ENCODE measurements at places on chromosomes 11 and 22. TPM values are rescaled to one million over a fixed set of nuclear protein-coding genes. Genes with fewer than 3 reads are reported as not detected.
A peak's percentile ranks its signal among the peaks of the same experiment; 100 is the strongest.

DNA sequence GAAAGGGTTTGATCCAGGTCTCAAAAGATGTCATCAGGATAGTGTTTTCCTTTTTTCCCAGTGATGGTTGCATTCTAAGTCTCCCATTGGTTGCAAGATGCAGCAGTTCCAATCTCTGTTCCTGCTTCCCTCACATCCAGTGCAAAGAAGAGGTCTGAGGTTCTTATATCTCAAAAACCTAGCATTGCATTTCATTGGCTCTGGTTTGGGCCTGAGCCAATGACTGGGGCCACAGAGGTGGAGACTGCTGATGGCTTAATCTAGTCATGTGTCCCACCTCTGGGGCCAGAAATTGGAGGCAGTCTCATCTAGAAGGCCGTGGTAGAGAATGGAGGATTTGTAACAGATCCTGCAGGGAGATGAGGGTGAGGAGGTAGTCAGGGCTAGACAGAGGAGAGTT, 13.2 kb upstream of the MICAL2 start:
- no peaks in the 10 kb centered on the region for H3K36me3 ChIP-seq
- no peaks in the 10 kb centered on the region for H3K27me3 ChIP-seq
- H3K4me3 ChIP-seq: no peak overlapping the region
- no peaks in the 10 kb centered on the region for H3K4me1 ChIP-seq
- DNase-seq: no peak
- H3K27ac ChIP-seq: no peak overlapping the region

GRCh38 chr11:117328375-117329010, 839 bp downstream of the CEP164 start:
- peak overlapping the region; percentile 89 for H3K27ac ChIP-seq
- H3K4me3 ChIP-seq: peak overlapping the region; percentile 82
- no peaks in the 10 kb centered on the region for H3K27me3 ChIP-seq
- peaks cover 6% of the 10 kb centered on the region for H3K4me1 ChIP-seq

DNA sequence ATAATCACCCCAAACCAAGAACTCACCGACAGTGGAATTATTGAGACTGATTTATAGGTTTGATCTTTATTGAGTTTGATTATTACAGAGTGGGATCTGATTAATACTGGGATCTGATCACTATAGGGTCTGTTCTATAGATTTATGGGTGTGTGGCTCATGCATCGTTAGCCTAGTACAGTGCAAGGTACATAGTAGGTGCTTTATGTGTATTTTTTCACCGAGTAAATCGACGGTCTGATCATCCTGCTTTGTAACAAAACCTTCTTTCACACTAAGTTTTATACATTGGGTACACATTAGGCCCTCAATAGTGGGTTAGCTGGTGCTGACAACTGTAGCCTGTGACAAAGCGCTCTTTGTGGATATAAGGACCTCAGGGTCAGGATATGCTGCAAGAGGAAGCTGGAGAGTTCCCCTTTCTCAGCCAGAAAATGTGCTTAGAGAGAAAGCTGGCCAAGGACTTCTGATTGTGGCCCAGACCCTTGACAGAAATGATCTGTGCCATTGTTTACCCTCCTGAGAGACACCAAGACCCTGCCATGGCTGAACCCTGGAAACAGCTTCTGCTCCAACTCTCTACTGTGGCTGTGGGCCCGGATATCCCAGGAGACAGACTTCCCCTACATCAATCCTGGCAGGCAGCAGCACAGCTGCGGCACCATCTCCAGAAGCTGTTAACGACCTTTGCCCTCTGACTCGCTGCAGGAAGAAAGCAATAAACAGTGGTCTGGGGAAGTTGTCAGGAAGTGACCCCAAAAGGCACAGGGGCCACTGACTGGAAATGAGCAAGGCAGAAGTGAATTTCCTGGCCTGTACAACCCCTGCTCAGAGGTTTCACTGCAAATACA, 16.1 kb upstream of the TPP1 start:
- no peak for DNase-seq
- H3K27me3 ChIP-seq: no peaks in the 10 kb centered on the region
- peak overlapping the region; percentile 62 for H3K27ac ChIP-seq
- peaks cover 45% of the 10 kb centered on the region for H3K36me3 ChIP-seq
- no peak overlapping the region for H3K4me3 ChIP-seq

DNA sequence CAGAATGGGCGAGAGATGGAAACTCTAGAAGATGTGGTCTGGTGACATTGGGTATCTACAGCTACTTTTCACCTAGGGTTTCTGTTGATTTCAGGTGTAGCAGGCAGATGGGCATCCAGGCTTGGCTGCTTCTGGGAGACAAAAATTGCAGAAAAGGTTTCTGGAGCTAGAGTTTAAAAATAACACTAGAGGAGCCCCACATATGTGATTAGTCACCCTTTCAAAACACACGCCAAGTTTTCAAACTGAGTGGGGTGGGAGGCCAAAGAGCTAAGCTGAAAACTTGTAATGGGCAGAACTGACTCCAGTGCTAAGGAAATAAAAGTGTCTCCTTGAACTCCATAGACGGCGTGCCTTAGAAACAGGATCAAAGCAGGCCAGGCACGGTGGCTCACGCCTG, 80.8 kb downstream of the GRK3 start:
- H3K27ac ChIP-seq: no peak overlapping the region
- no peaks in the 10 kb centered on the region for H3K4me1 ChIP-seq
- H3K27me3 ChIP-seq: no peaks in the 10 kb centered on the region
- H3K36me3 ChIP-seq: no peaks in the 10 kb centered on the region
- no peak overlapping the region for H3K4me3 ChIP-seq

DNA sequence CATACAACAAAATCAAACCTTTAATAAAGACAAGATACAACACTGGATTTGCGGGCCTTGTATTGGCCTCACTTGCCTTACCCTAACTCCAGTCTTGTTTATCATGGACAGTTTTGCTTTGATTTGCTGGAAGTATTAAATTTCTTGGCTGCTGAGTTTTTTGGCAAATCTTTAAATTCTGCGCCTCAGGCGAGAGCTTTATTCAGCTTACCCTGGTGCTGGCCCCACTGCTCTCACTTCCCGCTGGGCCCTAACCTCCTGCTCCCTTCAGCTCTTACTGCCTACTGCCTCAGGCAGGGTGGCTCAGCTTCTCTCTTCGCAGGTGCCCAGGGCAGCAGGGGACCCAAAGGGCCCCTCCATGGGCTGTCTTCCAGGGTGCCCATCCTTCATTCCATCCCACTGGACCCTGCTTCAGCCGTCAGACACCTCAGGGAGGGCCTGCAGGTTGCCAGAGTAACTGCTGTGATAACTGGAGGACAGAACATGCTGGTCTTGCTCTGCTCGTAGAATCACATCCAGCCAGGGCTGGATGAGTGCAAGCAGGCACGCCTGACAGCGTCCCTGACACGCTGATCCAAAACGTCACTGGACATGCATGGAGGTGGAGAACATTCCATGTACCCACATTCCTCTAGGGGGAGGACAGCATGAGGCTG, 45.7 kb upstream of the TUB start:
- H3K36me3 ChIP-seq: no peaks in the 10 kb centered on the region
- no peak overlapping the region for H3K4me3 ChIP-seq
- H3K27ac ChIP-seq: no peak overlapping the region
- peaks cover 6% of the 10 kb centered on the region for H3K4me1 ChIP-seq
- H3K27me3 ChIP-seq: no peaks in the 10 kb centered on the region

DNA sequence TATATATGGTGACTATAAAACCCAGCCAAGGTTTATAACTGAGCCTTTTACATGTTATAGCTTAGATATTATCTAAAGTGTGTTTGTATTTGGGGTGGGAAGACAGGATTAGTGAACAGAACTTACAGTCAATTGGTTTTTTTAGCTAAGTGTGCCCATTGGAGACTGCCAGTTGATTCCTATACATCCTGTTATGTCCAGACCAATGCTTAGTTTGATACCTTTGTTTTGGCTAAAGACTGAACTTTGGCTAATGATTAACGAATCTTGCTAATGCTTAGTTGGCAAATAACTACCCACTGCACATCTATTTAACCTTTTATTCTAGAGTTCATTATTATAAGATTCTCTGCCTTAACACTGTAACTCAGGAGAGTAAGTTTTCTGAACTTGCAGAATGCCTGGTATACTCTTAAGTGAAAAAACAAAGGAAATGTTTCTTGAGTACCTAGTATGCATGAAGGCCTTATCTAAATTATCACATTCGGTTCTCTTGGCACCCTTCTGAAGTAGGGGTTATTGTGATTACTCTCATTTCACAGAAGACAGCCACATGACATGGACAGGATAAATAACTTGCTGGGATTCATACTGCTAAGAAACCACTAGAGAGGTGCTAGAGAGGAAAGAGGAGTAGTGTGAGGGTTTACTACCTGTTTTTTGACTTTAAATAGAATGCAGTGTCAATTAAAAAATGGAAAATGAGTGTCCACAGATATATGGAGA, 54.0 kb downstream of the KREMEN1 start:
- no peak overlapping the region for H3K27ac ChIP-seq
- no peaks in the 10 kb centered on the region for H3K27me3 ChIP-seq
- no peak for DNase-seq
- no peaks in the 10 kb centered on the region for H3K4me1 ChIP-seq
- no peaks in the 10 kb centered on the region for H3K36me3 ChIP-seq

- H3K4me1 ChIP-seq: no peaks in the 10 kb centered on the region
- no peaks in the 10 kb centered on the region for H3K36me3 ChIP-seq
- no peak for DNase-seq
- no peak overlapping the region for H3K27ac ChIP-seq
- no peak overlapping the region for H3K4me3 ChIP-seq
- H3K27me3 ChIP-seq: no peaks in the 10 kb centered on the region
Measured at GRCh38 chr11:128086794-128087193, 500.6 kb downstream of the ETS1 start.

GRCh38 chr11:37504921-37505320, 906.9 kb upstream of the RAG2 start:
- H3K4me3 ChIP-seq: no peak overlapping the region
- H3K27ac ChIP-seq: no peak overlapping the region
- no peaks in the 10 kb centered on the region for H3K36me3 ChIP-seq
- no peaks in the 10 kb centered on the region for H3K4me1 ChIP-seq
- H3K27me3 ChIP-seq: no peaks in the 10 kb centered on the region

- no peaks in the 10 kb centered on the region for H3K4me1 ChIP-seq
- H3K27me3 ChIP-seq: no peaks in the 10 kb centered on the region
- no peak overlapping the region for H3K27ac ChIP-seq
Measured at GRCh38 chr11:128573638-128574037, 13.7 kb downstream of the ETS1 start.

DNA sequence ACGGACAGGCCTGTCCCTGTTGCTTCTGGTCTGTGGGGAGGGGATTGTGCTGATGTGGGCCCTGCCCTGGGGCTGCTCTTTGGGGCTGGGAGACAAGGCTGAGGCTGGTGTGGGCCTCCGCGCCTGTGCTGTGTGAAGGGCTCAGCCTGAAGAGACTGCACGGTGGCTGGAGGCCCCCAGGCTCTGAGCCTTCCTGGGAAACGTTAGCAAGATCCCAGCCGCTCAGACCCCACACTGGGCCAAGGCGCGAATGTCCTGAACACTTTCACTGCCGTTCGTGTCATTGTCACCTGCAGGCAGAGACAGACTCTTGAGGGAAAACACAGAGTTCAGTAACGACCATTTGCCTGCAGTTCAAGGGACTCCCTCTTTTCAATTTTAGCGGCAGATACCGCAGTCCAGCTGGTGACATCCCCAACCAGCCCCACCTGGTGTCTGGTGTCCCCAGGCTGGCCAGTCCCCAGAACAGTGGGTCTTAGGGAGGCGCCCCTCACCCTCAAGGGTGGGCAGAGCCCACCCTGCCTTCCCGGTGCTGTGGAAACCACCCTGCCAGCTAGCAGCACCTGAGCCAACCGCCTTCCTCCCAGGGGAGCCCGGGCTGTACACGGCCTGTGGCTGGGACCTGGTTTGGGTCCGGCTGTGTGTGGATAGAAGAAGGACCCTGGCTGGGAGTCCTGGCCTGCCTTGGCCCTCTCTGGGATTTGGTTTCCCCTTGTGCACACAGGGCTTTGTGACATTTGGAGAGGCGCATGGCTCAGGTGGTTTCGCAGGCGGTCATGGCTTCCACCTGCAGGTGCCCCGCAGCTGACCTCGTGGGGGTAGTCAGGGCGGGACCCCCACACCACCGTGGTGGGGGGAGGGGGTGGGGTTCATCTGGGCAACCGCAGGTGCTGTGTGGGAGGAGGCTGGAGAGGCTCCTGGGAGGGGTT, 5.7 kb downstream of the PANX2 start:
- no peak overlapping the region for H3K4me3 ChIP-seq
- no peaks in the 10 kb centered on the region for H3K27me3 ChIP-seq
- no peak for DNase-seq
- H3K27ac ChIP-seq: no peak overlapping the region
- no peaks in the 10 kb centered on the region for H3K4me1 ChIP-seq

INSC gene
- not detected for total RNA-seq

All from ascending aorta (tissue), 2 donors.